A549 treated with RU486 at 1 μM for 4 hours (cell line): ENCODE measurements at places on chromosomes 3 and 15. TPM values are rescaled to one million over a fixed set of nuclear protein-coding genes. Genes with fewer than 3 reads are reported as not detected.

Gene SERPINI1
- total RNA-seq = 1.8 to 4.0 TPM (median 2.6 TPM) in 5 replicates

Gene PSTPIP1
- not detected in 5 replicates for total RNA-seq

Gene GOLGA6A
- 0.07 to 0.13 TPM (median 0.08 TPM) in 4 of 5 replicates, not detected in the other for total RNA-seq

Gene TNNC1
- total RNA-seq = 1.2 to 1.6 TPM (median 1.3 TPM) in 5 replicates

Gene CD200
- not detected in 5 replicates for total RNA-seq
